T-helper 2 cell (primary cell): ENCODE measurements at places on chromosomes 5 and 9.

GRCh38 chr5:88610586-88610985, 272.4 kb downstream of the MEF2C start:
- no peak for DNase-seq

GRCh38 chr9:14362175-14362574, 48.2 kb upstream of the NFIB start:
- DNase-seq: no peak

- DNase-seq: no peak
These were observed 38.9 kb downstream of the BICD2 start for GRCh38 chr9:92725766-92726165.

GRCh38 chr9:71857159-71857558, 53.8 kb downstream of the ABHD17B start:
- DNase-seq: no peak

DNA sequence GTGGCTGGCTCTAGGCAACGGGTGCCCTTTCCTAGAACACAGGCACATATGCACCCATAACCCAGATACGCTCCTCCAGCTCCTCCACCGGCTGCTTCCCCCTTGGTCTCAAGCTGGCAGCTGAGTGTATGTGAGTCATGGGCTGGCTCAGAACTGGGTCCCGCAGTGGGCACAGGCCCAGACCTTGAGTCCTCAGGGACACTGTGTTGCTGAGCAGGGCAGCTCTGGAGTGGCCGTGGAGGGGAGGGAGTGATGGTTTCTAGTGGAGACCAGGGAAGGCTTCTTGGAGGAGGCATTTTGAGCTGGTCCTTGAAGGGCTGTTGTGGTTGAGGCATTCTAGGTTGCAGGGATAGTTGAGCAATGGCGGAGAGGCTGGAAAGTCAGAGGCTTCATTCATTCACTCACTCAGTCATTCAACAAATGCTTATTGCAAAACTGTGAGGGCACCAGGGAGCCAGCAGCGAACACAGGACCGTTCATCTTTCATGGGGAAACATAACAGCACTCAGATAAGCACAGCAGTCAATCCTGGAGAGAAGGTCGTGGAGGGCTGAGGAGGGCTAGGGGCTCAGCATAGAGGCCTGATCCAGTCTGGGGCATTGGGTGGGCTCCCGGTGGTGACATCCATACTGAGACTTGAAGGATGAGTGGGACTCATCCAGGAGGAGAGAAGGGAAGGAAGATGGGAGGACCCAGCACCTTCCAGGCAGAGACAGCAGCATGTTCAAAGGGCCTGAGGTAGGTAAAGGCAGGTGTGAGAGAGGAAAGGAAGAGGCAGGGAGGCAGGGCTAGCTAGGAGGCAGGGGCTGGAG, 2.4 kb downstream of the BBLN start:
- DNase-seq: no peak

DNA sequence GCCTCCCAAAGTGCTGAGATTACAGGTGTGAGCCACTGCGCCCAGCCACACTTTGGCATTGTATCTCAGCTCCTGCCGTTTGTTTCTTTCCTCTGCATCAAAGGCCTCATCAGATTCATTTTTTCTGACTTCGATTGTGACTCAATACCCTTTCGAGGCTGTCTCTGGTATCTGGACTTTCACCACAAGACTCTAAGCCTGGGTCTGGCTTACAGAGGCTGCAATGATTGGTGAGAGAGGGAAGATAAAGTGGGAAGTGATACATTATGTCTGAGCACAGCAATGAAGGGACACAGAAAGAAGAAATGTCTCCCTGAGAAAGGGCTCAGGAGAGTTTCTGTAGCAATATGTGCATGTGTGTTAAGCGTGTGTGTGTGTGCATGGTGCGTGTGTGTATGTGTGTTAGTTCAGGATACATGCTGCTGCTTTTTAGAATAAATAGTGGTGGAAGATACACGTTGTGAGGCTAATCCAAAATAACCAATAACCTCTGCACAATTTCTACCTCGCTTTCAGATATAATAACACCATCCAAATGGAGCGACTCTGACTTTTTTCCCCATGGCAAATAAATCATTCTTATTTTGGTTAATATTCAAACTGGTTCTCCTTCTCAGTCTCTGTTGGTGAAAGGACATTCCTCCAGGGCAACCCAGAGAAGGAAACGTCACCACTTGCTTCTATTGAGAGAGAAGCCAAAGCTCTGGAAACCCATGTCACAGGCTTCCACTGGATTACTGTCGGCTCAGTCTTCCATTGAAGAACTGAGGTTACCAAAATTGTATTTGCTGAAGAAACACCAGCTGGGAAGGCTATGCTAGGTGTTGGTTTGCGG, 8.1 kb upstream of the DAB2 start:
- no peak for DNase-seq

GRCh38 chr5:59800347-59800893, 93.1 kb downstream of the PDE4D start:
- no peak for DNase-seq

- DNase-seq: no peak
These were observed 57.9 kb downstream of the ERBIN start for GRCh38 chr5:65984098-65984885.

DNA sequence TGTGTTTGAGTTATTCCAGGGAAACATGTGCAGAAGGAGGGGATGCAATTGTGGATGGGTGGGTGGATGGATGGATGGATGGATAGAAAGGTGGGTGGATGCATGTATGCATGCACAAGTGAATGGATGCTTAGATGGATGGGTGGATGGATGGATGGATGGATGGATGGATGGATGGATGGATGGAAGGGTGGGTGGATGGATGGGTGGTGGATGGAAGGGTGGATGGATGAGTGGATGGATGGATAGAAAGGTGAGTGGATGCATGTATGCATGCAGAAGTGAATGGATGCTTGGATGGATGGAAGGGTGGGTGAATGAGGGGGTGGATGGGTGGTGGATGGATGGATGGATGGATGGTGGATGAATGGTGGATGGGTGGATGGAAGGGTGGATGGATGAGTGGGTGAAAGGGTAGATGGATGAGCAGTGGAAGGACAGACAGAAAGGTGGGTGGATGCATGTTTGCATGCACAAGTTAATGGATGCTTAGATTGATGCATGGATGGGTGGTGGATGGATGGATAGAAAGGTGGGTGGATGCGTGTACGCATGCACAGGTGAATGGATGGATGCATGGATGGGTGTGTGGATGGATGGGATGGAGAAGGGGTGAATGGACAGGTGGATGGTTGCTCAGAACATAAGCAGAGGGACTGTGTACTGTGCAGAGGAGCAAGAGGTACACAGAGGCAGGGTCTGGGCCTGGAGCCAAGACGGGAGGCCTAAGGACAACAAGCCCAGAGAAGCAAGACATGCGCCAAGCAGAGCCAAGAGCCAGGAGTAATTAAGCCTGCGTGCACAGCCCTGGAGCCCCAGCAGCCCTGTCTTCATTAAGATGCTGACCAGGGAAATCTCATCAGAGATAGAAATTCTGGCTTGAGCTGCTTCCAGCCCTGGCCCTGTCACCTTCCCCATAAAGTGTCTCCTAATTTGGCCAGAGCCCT, 84.6 kb upstream of the PPP1R26 start:
- DNase-seq: no peak

DNA sequence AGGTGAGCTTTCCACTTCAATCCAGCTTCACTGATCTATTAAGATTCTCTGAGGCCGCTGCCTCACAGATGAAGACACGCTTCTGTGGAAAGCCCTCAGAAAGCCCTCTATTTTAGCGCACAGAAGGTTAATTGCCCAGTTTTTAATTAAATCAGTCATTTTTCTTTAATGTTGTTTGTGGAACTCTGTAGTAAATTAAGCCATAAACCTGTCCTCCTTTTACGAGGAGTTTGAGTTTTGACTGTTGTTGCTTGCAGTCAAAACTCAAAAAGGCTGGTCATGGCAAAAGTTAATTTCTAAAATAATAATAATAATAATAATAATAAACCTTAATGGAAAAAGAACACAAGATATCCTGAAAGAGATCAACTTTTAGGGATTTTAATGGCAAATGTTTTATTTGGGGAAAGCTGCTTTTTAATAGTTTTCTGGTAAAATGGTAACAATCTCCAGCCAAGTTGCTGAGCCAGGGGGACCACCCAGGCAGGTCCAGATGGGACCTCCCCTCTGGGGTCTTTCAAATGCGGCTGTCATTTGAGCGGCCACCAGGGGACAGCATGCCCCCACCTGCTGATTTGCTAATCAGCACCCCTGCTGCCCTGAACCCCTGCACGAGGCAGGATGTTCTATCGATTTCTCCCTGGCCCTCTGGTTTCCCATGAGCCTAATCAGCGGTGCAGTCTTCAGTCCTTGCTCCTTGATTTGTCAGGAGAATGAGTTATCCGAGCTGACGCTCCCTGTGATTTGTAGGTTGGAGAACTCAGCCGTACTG, 247.2 kb downstream of the FSTL4 start:
- no peak for DNase-seq

DNA sequence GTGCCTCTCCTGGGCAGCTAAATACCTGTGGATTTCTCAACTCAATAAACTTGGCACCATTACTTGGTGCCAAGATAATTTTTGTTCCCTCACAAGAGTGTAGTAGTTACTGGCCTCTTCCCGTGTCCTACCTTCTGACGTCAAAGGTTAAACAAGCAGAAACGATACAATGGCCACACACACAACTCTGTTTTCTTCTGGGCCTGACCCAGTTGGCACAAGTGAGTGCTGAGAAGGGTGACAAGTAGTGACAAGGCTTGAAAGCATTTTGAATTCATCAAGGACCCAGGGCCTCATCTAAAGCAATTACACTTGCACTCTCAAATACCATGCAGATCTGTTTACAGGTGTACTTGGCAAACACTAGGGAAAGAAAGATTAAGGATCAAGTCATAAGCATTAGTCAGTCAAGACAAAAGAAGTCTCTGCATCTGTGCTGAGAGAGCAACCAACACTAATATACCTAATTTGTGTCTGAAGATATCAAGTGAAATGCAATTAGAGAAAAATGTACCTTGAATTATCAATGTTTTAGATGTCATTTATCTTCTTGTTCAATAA, 30.8 kb downstream of the RASEF start:
- DNase-seq: no peak

DNA sequence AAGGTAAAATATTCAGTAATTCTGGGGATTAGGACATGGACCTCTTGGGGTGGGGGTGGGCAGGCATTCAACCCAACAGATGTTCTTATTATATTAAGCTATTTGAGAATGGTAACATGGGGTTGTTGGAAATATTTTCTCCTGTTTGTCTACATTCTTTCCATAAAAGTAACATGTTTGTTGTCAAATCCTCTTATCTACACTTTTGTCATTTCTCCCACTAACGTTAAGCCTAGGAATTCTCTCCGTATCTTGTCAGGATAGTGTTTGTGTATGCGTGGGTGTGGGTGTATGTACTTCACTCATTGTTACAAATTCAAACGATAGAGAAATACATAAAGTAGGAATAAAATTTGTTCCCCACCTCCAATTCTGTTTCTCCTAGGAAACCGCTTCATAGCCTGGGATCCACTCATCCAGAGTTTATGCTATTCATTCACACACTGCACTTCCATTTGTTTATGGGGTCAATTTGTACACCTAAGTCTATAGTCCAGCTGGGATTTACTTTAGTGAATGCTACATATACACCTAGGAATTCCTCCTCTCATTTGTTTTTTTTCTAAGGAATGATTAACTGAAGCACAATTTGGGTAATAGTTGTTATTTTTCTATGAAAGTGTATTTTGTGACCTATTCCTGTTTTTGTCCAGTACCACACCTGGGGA, 216.8 kb downstream of the DCP2 start:
- no peak for DNase-seq

- DNase-seq: no peak
These were observed 43.5 kb upstream of the UBAC1 start for GRCh38 chr9:136004712-136005111.

GRCh38 chr5:126419102-126419501, 4.1 kb upstream of the GRAMD2B start:
- DNase-seq: no peak

- DNase-seq: no peak
These were observed 31.6 kb downstream of the LMNB1 start for GRCh38 chr5:126808521-126808988.

DNA sequence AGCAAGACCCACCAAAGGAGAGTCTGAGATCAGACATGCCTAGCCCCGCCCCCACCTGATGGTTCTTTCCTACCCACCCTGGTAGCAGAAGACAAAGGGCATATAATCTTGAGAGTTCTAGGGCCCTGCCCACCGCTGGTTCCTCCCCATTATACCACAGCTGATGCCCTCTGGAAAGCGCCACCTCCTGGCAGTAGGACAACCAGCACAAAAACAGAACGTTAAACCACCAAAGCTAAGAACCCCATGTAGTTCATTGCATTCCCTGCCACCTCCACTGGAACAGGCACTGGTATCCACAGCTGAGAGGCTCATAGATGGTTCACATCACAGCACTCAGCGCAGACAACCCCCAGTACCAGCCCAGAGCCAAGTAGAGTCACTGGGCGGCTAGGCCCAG, 81.2 kb upstream of the TRPC7 start:
- no peak for DNase-seq

- no peak for DNase-seq
These were observed 3.6 kb downstream of the ZFP2 start for GRCh38 chr5:178899289-178899688.

DNA sequence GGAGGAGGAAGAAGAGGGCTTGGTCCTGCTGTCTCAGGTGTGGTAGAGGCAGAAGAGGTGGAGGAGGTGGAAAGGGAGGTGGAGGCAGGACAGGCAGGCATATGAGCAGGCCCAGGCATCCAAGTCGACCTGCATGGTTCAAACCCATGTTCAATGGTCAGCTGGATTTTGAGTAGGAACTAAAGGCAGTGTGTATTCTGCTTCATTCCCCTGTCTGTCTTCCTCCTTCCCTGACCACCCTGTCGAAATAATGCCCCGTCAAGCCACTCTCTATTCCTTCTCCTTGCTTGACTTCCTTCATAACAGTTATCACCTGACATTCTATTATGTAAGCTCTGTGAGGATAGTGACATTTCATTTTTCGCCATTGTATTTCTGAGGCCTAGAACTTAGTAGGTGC, 34.8 kb downstream of the ATP6V0E1 start:
- no peak for DNase-seq

- no peak for DNase-seq
These were observed 297.0 kb upstream of the ACTBL2 start for GRCh38 chr5:57779383-57780223.

DNA sequence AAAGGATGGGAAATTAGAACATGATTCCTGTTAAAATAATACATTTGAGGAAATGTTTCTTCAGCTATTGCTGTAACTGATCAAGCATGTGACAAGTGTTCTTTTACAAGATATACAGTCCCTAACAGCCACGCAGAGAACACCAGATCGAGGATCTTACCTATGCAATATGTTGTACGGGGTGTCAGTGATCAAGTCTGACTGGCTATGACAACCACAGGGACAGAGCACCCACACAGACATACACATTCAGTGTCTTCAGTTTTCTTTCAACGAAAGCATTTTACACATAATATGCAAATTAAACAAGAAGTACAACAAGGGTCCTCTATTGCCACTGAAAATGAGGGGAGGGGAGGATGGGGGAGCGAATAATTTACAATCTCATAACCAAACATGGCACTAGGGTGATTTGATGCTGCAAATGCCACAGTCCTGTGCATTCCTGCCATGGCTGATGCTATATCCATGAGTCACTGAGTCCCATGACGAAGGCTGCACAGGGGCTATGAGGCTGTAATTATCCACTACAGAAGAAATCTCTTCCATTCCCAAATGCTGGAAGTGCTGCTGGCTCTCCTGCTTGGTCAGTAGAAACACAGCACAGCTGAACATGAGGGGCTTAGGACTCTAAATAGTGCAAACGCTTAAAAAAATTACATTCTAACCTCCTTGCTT, 118.2 kb downstream of the KLHL3 start:
- no peak for DNase-seq

- no peak for DNase-seq
These were observed 15.7 kb upstream of the FBXW2 start for GRCh38 chr9:120808931-120809330.

GRCh38 chr9:77872863-77873262, 158.7 kb downstream of the GNAQ start:
- no peak for DNase-seq
